Activated B cell treated with CpG ODN at 0.5 μM for 24 hours (primary cell): ENCODE measurements at places on chromosomes 2 and 18.

GRCh38 chr2:111201214-111201613 is 80.5 kb downstream of the BCL2L11 start:
- DNase-seq: no peak

DNA sequence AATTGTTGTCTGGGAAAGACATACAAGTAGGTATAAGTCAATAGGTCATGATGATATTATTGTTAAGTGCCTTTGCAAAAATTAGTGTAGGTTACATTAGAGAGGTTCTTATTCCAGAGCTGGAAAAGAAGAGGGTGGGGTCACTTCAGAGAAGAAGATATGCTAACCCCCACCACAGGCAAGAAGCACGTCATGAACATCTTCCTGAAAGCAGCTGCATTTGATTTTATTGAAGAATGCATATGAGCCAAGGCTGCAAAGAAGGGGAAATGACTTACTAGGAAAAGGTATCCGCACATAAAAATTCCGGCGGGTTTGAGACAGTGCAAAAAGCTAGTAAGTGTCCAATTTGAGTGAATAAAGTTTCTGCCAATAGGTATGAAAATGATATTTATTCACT is 195.3 kb upstream of the CDH2 start:
- no peak for DNase-seq

- DNase-seq: no peak
Measured at GRCh38 chr2:237573721-237574415, 7.5 kb downstream of the PRLH start.

GRCh38 chr2:169035887-169036286 is 4.8 kb upstream of the ABCB11 start:
- DNase-seq: no peak

DNA sequence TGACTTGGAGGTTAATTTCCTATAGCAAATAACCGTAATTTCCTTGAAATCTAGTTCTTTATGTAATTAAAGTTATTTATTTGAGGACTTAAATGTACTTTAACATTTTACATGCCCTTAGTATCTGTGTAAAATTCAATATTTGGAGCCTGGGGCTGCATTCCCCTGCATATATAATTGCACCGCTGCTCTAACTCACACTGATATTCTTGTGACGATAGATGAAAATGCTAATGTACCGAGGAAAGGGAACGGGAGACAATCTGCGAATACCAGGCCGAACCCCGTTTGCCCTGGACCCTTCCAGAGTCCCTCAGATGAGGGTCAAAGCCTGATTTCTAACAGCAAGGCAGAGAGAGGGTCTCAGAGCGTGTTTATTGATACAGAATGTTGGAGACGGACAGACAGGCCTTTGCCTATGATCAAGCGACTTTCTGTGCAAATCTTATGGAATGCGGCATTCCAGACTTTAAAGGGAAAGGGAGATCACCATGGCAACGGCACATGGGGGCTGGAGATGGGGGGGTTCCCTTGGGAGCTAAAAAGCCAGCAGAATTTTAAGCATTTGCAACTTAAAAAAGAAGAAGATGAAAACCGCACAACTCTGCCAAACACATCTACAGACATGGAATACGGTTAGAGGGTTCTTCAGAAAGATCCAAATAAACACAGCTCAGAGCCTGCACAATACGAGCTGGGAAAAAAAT is 57.6 kb upstream of the TWIST2 start:
- no peak for DNase-seq

- DNase-seq: no peak
Measured at GRCh38 chr2:8312861-8313830, 368.7 kb upstream of the ID2 start.

- no peak for DNase-seq
Measured at GRCh38 chr2:85761512-85761944, 7.7 kb downstream of the ATOH8 start.

DNA sequence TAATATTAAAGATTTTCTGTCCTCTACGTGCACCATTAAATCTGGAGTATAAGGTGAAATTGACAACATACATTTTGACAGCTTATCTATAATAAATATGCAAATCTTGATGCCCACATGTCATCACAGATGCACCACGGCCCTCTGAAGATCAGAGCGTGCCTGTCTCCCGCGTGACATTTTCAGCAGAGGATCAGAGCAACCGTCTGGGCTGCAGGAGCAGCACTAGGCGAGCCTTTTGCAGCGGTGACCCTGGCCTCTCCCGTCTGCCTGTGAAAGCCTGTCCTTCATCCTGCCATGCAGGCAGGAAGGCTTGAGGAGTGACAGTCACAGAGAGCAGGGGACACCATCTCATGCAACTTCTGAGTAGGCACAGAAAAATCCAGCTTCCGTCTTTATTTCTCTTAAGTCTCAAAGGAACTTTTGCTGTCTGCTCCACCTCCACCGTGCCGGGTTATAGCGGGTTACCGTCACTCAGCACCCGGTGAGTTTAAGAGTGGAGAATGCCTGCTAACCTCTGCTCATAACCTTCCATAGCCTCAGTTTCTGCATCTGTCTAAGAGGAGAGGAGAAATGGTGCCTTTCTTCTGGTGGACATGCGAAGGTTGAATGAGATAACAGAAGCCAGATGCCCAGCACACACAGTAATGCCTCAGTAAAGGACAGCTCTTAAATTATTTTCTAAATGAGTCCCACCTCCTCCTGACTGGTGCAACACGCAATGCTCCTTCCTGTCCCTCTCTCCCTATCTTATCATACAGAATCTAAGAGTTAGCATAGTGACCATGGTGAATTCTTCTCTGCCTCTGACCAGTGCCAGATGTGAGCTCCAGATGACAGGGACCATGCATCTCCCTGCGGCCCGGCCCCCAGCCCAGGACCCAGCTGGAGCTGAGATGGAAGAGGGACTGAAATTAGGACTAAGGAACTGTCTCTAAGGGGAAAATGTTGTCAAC is 43.8 kb downstream of the CELF4 start:
- no peak for DNase-seq

- no peak for DNase-seq
Measured at GRCh38 chr18:9082711-9083510, 19.6 kb upstream of the NDUFV2 start.

DNA sequence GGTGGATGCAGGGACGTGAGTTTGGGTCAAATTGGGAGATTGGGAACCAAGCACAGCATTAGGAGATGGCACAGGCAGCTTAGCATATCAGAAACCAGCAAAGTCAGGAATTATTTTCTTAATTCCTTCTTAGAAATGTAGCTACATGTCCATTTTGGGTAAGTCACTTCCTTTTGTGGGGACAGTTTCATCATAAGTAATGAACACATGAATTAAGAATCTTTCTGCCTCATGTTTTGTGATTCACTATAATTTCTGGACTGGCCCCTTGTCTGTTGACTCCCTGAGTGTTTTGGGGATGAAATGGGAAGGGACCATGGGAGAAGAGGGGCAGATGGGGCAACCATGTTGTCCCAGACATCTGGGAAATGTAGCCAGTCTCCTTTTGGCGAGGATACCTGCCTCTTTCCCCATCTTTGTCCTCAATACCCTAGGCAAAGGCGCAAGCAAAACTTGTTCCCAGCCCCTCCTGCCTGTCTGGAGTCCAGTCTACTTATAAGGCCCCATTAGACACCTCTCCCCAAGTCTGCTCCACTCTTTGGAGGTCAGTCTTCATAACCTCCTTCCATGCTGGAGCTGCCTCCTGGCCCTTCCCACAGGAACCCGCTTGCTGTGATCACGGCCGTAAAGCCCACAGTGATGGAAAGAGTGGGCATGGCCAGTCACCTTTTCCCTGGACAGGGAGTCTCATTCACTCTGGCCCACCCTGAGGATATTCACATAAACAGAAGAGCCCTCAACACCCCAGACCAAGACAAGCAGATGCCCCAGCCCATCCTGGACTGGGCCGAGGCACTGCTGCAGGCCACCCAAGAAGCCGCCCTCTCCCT is 25.7 kb downstream of the MTHFD2 start:
- no peak for DNase-seq

GRCh38 chr2:234388591-234388990 is 108.3 kb downstream of the ARL4C start:
- no peak for DNase-seq

DNA sequence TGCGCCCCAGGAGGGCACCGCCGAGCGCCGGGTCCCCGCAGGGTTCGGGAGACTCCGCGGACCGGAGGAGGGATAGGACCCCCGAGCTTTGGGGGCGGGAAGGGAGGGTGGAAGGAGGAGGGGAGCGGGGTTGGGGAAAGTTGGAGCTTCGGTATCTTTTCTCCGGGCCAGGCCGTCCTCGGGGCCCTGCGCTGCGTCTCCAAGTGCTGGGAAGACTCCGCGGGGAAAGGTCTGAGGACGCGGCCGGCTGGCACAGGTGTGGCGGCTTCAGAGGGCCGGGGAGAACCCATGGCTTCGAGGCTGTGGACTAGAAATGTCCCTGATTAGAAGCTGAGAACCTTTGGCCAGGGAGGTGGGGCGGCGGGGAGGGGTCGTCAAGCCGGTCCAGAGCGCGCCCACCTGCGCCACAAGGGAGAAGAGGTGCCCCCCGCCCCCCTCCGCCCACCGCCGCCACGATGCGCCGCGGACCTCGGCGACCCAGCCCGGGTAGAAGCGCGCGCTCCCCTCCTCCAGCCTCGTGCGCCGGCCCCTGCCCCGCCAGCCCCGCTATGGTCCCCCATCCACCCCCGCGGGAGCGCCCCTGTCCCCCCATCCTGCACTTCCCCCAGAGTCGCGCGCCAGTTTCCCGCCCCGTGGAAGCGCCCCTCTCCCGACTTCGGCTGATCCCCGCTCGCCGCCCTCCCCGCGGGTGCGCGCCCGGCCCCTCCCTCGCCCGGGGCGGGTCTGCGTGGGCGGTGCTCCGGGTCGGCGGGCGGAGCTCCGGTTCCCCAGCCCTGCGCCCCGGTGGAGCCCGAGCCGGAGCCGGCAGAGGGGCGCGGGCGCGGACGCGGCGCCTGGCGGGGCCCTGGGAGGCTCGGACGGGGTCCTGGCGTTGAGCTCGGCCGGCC is at the start of gene SNTG2:
SNTG2 (plus strand) TSS at position 770 of the 887 bp plus-strand sequence. CDS start 148 bp downstream, outside the sequence.
- DNase-seq: peak; percentile 57

- no peak for DNase-seq
Measured at GRCh38 chr2:120684289-120685065, 51.2 kb upstream of the GLI2 start.

GRCh38 chr2:120660056-120660694 is 75.5 kb upstream of the GLI2 start:
- DNase-seq: no peak

DNA sequence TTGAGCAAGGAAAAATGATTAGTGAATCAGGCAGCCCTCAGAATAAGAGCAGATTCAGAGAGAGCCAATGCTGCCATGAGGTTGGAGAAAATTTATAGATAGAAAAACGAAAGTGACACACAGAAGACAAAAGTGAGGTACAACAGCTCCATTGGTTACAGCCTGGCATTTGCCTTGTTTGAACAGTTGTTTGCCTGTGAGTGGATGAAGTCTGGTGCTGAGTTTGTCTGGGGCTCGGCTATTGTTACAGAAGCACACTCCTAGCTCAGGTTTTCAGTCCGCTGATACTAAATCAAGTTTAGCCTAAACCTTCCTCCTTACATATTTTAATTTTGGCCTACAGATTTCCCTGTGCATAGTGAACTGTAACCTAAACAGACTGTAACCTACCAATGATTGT is 387.8 kb upstream of the RAB12 start:
- DNase-seq: no peak

- DNase-seq: no peak
Measured at GRCh38 chr2:27285481-27285880, 3.3 kb downstream of the TRIM54 start.

GRCh38 chr2:35503311-35503710 is 852.3 kb upstream of the CRIM1 start:
- DNase-seq: no peak

DNA sequence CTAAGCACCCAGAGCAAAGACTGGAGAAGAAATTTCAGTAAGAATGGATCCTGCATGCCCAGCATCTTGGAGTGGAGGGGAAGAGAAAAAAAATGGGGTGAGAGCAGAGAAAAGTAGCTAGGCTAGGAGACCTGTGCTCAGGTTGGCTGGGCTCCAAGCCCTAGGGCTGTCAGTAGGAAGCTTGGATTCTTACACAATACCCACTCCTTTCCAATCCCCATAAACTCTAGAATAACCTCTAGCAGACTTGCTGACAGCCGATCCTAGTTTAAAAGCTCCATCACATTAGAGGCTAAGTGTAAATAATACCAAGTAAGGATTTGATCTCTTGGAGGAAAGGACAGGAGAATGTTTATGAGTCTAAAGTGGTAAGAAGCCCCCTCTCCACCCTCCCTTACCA is 46.2 kb upstream of the NABP1 start:
- no peak for DNase-seq
